Activated naive CD4-positive, alpha-beta T cell treated with anti-CD3 and anti-CD28 coated beads for 36 hours (primary cell): ENCODE measurements at places on chromosomes 11 and 22.

DNA sequence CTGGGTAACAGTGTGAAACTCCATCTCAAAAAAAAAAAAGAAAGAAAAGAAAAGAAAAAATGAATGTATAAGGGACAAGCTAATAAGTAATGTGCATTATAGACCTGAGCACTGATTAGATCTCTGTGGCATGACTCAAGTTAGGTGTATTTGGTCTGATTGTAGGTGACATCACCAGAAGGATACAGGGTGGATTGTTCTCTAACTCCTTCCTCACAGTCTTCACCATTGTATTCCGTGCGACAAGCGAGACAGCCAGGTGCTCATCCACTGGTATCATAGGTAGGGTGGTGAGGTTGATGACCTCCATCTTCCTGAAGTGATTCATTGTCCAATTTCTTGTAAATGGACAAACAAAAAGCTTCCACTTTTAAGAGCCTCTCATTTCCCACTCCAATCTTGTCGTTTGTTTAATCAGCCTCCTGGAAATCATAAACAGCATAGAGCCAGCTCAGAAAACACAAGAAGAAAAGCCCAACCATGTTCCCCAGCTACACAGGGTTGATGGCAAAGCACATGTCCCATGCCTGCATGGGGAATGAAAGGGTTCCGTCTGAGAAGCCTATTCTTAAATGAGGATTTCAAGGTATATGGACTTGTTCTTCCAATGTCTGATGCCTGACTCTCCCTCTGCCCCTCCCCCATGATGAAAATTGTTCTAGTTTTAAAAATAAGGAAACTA is 6.2 kb downstream of the FAM227A start:
- no peak for DNase-seq

DNA sequence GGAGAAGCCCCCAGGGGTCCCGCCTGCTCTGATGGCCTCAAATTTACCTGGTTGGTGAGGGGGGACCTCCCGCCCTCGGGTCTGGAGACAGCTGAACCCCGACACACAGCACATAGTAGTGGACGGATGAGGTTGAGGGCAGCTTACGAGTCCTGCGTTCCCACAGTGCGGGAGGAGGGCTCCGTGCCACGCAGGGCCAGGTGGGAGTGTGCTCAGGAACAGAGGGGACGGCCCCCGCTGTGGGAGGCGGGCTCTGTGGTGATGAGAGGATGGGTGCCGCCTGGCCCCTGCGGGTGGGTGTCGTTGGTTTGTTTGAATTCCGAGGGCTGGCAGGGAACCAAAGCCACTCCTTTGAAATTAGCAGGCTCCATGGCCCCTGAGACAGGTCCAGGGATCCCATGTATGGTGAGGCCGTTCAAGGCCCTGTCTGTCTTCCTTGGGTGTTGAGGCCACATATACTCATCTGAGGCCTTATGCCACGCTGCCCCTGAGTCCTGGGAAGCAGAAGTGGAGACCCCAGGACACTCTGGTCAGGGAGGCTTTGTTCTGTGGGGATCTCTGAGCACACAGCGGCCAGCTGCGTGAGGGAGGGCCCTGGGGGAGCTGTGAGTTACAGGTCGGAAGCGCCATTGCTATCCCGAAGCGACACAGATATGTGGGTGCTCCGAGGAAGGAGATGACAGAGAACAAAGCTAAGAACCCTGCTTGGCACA is 21.9 kb downstream of the NADSYN1 start:
- DNase-seq, result no peak

DNA sequence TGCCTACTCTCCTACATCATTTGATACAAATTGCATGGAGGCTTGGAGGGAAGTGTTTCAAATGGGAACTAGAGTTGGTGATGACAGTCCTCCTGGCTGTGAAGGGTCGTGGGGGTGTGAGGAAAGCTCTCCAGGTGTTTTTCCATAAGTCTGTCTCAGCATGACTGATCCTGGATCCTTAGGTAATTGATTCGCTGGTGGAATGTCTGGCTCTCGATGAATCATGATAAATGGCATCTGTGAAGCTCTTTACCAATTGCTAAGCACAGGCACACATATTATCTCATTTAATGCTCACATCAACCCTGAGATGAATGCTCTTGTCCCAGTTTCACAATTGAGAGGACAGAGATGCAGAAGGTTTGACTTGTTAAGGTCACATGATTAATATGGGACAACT is 107.5 kb downstream of the PKNOX2 start:
- no peak for DNase-seq

DNA sequence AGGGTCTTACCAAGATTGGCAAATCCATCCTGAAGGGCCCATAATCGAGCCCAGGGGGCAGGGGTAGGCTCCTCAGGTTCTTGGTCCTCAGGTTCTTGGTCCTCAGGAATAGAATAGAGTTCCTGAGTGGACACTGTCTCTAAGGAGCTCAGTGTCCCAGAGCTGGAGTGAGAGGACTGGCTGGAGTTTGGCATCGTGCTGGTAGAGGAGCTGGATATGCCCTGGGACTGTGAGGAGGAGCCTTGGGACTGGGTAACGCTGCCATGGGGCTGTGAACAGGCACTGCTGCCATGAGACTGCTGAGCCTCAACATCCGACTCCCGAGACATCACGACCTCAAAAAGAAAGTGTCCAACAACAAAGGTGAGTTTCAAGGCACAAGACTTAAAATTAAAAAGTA is 7.2 kb downstream of the CHEK2 start:
- DNase-seq, result no peak
